ENCODE measurements at places on chromosomes 5 and 9. TPM values are rescaled to one million over a fixed set of nuclear protein-coding genes. Genes with fewer than 3 reads are reported as not detected.

The CNTNAP3B gene
- total RNA-seq, result 0.26 TPM

The PAPPA gene
- 16.3 TPM for total RNA-seq

The ANKRD55 gene
- 0.13 TPM for total RNA-seq

The IGIP gene
- total RNA-seq, result 17.0 TPM

The AFAP1L1 gene
- 1.8 TPM for total RNA-seq

The GBGT1 gene
- 9.5 TPM for total RNA-seq

The C6 gene
- total RNA-seq, result not detected

The EQTN gene
- total RNA-seq, result not detected

The IGFBPL1 gene
- not detected for total RNA-seq

The IRX1 gene
- total RNA-seq, result 0.22 TPM

The NLN gene
- 41.0 TPM for total RNA-seq

The TMEM250 gene
- total RNA-seq, result 34.6 TPM

The HARS2 gene
- 28.6 TPM for total RNA-seq

The CARTPT gene
- total RNA-seq, result not detected

The IL31RA gene
- total RNA-seq, result 1.4 TPM

The ZBED3 gene
- 1.1 TPM for total RNA-seq

The TDRD7 gene
- total RNA-seq, result 14.4 TPM

The SPINK7 gene
- not detected for total RNA-seq

The PCDHGA10 gene
- 17.9 TPM for total RNA-seq

The PCDHB8 gene
- 0.52 TPM for total RNA-seq

The PARP8 gene
- total RNA-seq, result 9.1 TPM

The SLC4A9 gene
- not detected for total RNA-seq

The PCDHB14 gene
- 3.8 TPM for total RNA-seq

The IL3 gene
- total RNA-seq, result not detected

The SLC46A2 gene
- total RNA-seq, result not detected

The ZNF366 gene
- total RNA-seq, result not detected

The ZDHHC12 gene
- total RNA-seq, result 17.6 TPM

The SMIM32 gene
- total RNA-seq, result not detected

The DPH7 gene
- total RNA-seq, result 15.7 TPM

The LEAP2 gene
- 0.32 TPM for total RNA-seq

The SMIM33 gene
- total RNA-seq, result not detected

The LRRC26 gene
- not detected for total RNA-seq

The SV2C gene
- not detected for total RNA-seq

The TNFSF15 gene
- 5.9 TPM for total RNA-seq

The TRPM3 gene
- total RNA-seq, result 0.11 TPM

The FOXI1 gene
- not detected for total RNA-seq

The HTR4 gene
- 0.11 TPM for total RNA-seq

The PCDHA11 gene
- total RNA-seq, result 0.11 TPM

The ST6GALNAC4 gene
- 52.7 TPM for total RNA-seq

The PPP3R2 gene
- total RNA-seq, result not detected

The CDKN2A gene
- total RNA-seq, result 1.8 TPM

The FYB1 gene
- 1.6 TPM for total RNA-seq

The DBH gene
- total RNA-seq, result not detected

The OR13C8 gene
- total RNA-seq, result not detected

The TMEM215 gene
- not detected for total RNA-seq

The MSX2 gene
- total RNA-seq, result 6.0 TPM

The PLPP1 gene
- 179 TPM for total RNA-seq

The RPP25L gene
- 14.4 TPM for total RNA-seq

The POLE3 gene
- total RNA-seq, result 37.1 TPM

The KIF20A gene
- 47.7 TPM for total RNA-seq

The FOXD4L5 gene
- total RNA-seq, result not detected

The GCNT1 gene
- 97.9 TPM for total RNA-seq
